ENCODE measurements at places on chromosomes 1 and 21.
A peak's percentile ranks its signal among the peaks of the same experiment; 100 is the strongest.

DNA sequence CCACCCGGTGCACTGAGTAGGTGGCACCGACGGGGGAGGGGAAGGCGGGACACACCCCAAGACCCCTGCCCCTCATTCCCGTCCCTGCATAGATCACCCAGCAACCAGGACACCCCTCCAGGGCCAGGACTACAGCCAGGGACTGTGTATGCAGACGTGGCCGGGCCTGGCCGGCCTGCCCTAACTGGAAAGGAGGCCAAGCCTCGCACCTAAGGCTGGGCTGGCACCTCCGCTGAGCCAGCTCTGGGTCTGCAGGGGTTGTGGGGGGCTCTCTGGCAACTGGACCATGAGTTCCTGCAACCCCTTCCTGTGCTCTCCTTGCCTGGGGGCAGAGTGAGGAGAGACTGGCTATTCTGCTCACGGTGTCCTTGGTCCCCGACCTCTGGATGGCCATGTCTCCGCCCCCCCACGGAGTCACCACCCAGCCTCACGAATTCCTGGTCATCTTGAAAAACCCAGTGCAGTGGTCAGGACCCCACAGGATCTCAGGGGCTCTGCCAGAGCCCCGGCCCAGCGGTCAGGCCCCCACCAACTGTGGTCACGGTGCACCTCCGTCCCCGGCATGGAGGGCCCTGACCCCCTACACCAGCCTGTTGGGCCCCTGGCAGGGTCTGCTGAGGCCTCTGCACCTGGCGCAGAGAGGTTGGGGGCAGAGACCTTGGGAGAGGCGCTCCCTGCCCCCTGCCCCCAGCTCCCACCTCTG is 1.1 kb upstream of the FNDC10 start:
- no peak for DNase-seq

DNA sequence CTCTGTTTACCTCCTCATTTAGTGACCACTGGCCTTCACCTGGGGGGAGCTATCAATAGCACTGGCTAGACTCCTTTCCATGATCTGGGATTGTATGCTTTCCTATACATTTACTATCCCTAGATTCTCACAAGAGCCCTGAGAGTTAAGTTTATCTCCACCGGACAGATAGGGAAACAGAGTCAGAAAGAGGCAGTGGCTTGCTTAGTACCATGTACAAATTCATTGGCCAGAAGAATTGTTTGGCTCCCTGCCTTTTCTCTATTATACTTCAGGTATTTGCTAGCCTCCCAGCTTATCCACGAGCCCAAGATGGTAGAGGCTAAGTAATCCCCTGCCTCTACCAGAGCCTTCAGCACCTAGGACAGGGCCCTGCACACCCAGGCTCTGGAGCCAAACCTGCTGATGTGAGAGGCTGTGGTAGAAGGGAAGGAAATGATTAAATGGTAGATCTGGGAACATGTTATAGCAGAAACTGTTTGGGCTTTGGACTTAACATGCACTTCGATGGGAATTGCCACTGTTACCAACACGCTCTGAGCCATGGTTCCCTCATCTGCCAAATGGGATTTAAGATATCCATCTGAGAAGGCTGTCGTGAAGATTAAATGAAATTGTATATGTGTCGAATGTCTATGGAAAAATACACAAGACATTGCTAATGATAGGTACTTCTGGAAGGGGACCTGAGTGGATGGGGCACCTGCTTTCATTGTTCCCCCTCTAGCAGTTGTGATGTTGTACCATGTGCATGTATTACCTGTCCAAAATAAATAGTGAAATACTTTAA is 3.1 kb upstream of the BLACAT1 start:
- DNase-seq, result peak; percentile 28

DNA sequence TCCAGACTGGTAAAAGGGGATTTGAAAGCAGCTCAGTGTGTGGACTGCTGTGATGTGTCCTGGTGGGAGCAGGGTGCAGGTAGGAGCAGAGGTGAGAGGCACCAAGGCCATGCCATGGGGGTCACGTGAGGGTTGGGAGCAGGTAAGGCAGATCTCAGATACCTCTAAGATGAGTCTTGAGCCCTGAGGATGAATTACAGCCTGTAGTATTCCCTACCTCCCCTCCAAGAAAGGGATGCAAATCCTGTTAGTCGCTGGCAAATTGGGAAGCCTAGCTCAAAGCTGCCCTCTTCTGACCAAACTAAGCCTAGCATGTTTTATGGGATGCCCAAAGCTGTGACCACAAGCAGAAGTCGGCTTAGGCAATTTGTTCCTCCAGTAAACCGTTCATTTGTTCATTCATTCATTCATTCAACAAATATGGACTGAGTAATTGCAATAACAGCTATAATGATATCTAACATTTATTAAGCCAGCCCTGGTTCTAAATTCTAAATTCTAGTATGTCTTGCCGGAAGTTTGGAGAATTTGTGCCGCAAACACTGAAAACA is 3.9 kb upstream of the NUAK2 start:
- DNase-seq, result peak; percentile 22

DNA sequence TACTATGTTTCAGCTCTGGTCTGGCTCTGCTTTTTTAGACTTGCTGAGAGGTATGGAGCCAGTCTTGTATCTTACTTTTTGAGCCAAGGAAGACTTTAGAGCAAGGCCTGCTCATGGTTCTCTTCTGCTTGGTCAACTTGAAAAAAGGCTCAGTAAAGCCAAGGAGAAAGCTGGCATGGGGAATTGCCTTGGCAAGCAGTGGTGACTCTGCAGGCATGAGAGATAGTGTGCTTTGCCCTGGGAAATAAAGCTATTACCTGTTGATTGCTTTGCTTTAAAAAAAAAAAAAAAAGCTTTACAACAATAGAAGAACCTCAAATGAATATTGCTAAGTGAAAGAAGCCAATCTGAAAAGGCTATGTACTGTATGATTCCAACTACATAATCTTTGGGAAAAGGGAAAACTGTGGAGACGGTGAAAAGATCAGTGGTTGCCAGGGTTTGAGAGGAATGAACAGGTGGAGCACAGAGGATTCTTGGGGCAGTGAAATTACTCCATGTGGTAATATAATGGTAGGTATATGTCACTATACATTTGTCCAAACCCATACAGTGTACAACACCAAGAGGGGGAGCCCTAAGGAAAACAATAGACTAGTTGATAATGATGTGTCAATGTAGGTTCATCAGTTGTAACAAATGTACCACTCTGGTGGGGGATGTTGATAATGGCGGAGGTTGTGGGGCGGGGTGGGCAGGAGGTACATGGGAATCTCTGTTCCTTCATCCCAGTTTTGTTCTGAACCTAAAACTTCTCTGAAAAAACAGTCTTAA is 87.6 kb downstream of the HMCN1 start:
- DNase-seq, result no peak

GRCh38 chr1:15799004-15799867 is 8.2 kb downstream of the UQCRHL start:
- DNase-seq, result no peak

- DNase-seq, result no peak
Measured at GRCh38 chr1:18529714-18530113, 49.0 kb downstream of the KLHDC7A start.

DNA sequence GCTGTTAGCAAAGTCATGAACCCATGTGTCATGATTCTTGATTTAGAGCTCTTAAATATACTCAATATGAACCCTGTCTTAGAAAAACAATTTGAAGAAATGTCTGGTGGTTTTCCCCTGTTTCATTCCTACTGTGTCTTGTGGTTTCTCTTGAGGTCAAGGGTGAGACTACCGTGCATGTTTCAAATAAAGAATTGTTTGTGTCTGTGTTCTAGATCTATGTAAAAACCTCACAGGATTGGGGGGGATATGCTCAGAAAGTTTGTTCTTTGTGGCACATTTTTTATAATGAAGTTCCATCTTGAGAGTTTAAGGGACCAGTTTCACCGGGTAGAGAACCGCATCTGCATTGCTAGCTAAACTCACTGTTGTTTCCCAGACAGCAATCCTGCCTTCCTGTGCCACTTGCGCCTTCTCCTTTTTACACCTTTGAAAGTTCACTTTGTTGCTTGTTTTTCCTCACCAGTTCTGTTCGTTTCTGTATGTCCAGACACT is 30.9 kb upstream of the CACYBP start:
- DNase-seq, result no peak

- no peak for DNase-seq
Measured at GRCh38 chr1:81174052-81174451, 626.7 kb upstream of the ADGRL2 start.

- peak; percentile 39 for DNase-seq
Measured at GRCh38 chr1:179229214-179230140, at the start of gene ABL2. TSS of gene ABL2 (minus strand) at chr1:179229677. CDS start at chr1:179229397, 280 bp downstream.

- no peak for DNase-seq
Measured at GRCh38 chr1:40130892-40131291, 30.3 kb upstream of the RLF start.

GRCh38 chr1:209705033-209705598 is 470 bp downstream of the HSD11B1 start:
- no peak for DNase-seq

DNA sequence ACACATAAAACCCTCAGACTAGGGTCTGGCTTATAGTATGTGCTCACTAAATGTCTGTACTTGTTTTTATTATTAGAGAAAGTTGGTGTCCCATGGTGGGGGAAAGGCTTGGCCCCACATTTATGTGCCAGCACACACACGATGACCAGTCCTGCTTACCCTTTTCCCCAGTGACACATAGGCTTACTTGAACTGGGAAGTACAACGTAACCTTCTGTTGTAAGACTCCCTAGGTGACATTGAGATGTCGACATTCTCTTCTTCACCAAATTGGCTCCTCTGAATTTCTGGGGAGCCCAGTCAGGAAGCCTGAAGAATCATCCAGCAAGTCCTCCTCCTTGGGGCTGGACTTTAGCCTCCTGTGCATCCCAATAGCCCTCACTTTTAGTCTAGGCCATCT is 1.7 kb upstream of the MECR start:
- DNase-seq, result no peak

DNA sequence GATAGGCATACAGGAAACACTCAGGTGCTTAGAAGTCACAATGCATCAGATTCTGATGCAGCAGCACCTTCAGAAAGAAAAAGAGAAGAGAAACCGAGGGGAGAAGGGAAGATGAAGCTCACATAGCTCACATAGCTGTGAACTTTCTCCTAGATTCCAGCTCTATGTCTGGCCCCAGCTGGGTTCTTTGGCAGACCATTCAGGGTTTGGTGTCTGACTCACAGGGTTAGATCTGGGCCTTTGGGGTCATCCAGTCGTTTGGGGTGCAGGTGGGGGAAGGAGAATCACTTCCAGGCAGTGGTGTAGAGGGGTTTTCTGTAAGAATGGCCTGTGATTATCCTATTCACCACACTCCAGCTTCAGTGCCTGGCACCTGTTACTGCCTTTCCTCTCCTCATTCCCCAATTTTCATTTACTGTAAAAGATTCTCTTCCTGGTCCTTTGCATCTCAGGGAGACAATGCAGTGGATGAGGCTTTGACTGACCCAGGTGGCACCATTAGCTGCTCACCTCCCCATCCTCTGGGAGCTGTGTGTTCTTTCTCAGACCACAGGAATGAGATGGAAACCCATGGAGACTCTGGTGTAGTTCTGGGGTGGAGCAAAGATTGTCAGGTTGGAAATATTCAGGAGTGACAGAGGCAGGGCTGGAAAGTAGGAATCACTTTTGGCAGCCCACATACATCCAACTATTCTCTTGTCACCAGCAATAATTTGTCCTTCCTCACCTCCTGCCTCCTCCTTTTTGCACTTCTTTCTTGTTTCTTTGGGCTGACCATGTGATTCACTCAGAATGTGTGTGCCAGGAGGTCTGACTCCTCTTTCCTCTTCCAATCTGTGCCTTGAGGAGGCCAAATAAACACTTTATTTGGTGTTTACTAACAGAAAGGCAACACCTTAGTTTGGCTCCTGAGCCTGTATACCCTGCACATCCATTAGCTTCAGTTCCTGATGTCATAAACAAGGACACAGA is 103.3 kb downstream of the PAPPA2 start:
- no peak for DNase-seq

DNA sequence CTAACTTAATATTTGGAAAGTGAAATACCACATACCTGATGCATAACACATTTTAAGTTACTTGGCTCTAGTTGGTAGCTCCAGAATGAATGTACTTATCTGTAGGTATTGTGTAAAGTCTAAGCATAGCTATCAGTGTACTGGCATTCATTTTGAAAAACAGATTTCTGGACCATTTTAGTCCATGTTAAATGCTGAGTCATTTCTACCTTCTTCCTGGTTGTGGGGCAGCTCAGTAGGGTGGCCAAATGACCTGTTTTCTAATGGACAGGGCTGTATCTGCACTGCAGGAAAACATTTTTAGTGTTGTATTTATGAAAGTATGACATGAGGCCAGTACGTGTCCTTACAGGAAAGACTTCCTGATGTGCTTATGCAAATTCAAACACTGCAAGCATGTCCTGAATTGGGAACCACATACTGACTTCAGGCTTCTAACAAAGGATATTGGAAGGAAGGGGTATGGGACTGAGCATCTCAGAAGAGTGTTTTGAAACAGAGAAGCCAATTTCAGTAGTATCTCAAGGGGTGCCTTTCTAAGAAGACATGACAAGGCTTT is 300.3 kb upstream of the B3GALT2 start:
- no peak for DNase-seq

DNA sequence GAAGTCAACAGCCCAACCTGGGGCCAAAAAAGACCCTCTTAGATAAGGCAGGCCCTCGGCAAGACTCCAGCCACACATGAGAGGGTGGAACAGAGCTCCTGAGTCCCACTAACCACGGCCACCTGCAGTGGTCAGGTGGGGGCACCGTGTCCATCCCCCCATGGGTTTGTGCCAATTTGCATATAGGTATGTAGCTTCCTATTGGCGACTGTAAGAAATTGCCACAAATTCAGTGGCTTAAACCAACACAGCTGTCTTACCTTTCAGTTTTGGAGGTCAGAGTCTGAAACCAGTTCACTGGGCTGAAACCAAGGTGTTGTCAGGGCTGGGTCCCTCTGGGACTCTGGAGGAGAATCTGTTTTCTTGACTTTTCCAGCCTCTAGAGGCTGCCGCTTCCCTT is 59.3 kb downstream of the COL18A1 start:
- no peak for DNase-seq
